ENCODE measurements at places on chromosomes 3 and 15. TPM values are rescaled to one million over a fixed set of nuclear protein-coding genes. Genes with fewer than 3 reads are reported as not detected.

HTR3C gene
- polyA plus RNA-seq: not detected

ALS2CL gene
- polyA plus RNA-seq: 5.2 TPM

GPR62 gene
- 0.04 TPM for polyA plus RNA-seq

SPINT1 gene
- polyA plus RNA-seq: 0.03 TPM

RGMA gene
- polyA plus RNA-seq: 39.2 TPM

CD96 gene
- 0.01 TPM for polyA plus RNA-seq

NCEH1 gene
- 2.6 TPM for polyA plus RNA-seq

HEG1 gene
- 3.2 TPM for polyA plus RNA-seq

MESP1 gene
- polyA plus RNA-seq: 2.5 TPM

SLC22A13 gene
- polyA plus RNA-seq: 0.12 TPM

PTH1R gene
- polyA plus RNA-seq: 4.0 TPM

DNA sequence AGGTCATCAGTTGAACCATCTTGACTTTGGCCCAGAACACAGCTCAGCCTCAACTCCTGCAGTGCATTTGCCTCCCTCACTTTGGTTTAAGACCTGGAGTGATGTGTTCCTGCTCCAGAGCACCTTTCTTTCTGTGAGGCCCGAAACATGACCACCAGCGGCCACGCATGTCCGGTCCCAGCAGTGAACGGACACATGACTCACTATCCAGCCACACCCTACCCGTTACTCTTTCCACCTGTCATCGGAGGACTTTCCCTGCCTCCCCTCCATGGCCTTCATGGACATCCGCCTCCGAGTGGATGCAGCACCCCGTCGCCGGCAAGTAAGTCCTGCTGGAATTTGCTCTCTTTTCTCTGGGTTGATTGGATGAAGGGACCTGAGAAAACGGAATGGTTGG, 253.8 kb upstream of the RARB start:
- DNase-seq: no peak

GRCh38 chr3:123491966-123492587, 43.2 kb upstream of the ADCY5 start:
- DNase-seq: no peak

DNA sequence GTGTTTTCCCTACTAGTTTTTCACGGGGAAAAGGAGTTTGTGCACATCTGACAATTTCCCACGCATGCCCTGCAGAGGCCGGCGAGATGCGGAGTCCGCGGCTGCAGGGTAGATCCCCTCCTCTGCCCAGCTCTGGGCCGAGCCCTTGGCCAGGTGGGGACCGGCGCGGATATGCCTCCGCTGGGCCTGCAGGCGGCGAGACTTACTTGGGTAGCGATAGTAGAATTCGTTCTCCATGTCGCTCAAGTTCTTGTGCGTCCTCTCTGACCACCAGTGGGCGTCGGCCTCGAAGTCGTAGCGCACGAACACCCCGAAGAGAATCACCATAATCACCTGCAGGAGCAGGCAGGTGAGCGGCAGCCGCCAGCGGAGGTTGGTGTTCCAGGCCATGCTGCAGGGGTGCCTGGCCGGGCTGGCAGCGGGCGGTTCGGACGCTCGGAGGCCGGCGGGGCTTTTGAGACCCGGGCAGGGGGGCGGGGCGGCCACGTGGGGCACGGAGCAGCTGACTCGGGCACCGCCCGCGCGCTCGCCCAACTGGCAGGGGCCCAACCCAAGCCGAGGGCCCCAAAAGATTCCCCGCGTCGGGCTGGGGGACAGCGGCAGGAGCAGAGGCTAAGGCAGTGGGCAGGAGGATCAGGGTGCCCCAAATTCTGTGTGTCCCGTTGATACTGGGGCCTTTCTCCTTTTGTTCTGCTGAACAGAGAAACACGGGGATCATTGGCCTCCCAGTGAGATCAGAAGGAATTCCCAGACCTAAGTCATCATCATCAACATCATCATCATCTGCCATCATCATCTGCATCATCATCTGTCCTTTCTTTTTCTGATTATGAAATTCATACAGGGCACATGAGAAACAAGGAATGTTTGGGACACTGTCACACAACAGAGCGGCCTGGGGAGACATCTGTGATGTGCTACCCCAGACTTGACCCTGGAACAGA, at the start of gene RHCG:
Gene RHCG (minus strand): TSS at position 429 of the 944 bp plus-strand sequence. CDS start 39 bp downstream, at position 390.
- DNase-seq: no peak

GRCh38 chr15:82832601-82833361, 23.4 kb downstream of the WHAMM start:
- DNase-seq: no peak

DNA sequence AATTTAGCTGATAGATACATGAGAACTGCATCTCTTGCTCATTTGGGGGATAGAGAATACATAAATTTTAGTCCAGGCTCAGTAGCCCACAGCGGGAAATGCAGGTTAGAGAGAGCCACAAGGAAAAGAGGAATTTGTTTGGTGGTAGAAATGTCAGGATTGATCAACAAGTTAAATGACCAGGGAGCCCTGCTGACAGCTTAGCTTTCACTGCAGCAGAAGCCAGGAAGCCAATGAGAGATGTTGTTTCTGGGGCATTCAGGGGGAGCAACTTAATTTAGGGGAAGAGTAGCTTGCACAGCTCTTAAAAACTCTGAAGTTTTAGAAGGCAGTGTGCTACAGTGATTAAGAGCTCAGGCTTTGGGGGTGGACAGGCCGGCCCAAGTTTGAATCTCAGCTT, 22.7 kb downstream of the ARHGEF26 start:
- no peak for DNase-seq

GRCh38 chr15:70327856-70328678, 230.3 kb upstream of the TLE3 start:
- peak; percentile 76 for DNase-seq

DNA sequence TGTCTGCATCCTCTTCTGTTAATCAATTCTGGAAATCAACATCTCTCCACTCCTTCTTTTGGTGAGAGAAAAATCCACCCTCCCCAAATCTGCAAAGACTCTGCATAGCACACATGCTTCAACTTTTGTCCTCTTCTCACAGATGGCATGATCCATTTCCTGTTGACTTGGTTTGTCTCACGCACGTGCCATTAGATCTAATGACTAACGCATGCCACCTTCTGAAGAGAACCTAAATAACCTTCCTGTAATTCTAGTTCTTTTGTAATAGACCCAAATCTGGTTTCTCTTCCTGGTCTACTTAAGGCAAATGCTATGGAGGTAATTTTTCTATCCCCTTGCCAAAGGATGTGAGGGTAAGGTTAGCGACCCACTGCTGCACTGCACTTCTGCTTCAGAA, 51.0 kb upstream of the ATOSA start:
- DNase-seq: no peak

DNA sequence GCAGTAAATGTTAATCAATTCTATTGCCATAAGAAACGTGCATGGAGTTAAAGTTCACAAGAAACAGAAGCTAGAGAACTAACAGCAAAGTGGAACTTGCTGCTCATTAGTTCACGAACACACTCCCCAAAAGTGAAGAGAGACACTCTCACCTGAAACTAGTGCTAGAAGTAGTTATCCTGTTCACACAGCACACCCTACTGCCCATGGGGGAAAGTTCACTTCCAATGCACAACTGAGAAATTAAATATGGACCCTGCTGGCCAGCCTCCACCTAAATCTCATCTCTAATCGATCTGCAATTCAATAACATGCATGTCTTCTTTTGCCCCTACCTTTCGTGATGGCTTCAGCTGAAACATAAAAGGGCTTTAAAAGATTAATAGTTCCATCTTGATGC, 39.4 kb upstream of the FRMD4B start:
- DNase-seq: no peak

- no peak for DNase-seq
Measured at GRCh38 chr3:87828046-87828445, 230.8 kb downstream of the CGGBP1 start.

GRCh38 chr3:145719114-145719513, 441.9 kb downstream of the PLOD2 start:
- no peak for DNase-seq

DNA sequence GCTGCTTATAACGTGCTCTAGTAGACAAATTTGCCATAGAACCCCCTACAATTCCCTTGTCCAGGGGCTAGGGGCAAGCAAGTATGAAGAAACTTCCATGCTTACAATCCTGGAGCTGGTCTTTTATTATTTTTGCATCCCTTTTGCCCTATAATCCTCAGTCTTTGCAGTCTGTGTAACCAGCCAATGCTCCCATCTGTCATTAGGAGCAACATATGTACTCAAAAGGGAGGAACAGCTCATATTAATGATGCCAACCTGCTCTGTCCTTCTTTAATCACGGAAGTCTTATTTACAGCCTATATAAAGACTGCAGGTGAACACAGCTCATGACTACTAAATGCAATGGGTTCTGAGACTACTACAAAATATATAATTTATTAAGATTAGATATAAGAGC, 263.3 kb downstream of the ZIC1 start:
- DNase-seq: no peak

DNA sequence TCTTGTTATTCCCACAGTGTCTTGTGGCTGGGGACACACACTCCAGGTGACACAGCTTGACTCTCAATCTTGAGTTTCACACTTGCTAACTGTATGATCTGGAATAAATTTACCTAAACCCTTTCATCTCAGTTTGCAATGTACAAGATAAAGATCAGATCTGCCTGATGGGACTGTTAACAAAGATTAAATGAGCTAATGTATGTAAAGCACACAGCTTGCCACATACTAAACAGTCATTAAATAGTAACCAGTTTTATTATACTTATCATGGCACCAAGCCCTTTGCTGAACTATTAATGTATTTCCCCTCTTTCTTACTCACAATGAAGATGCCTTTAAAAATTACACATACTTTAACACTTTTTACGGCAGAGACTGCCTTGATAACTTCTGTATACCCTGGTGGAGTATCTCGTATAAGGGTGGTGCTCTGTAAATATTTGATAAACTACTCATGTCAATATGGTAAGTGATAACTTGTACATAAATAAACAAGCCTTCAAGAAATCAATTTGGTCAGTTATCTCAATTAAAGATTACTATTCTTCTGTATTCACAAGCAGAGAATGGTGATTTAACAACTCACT, 184.5 kb downstream of the STAG1 start:
- no peak for DNase-seq

DNA sequence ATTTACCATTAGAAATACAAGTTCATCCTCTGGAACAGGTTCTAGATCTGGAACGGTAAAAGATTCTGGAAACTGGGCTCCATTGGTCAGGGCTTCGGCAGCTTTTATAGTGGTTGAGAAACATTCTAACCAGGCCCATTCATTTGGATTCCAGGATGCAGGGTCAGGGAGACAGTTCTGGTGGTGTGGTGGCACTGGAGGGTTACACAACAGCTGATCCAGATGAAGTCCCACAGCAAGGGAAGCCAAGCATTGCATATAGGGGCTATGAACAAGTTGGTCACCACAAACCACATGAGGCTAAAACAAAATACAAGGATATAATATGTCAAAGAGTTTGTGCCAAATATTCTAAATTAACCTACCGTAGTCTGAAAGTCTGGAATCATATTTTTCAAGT, 43.0 kb downstream of the FBXL22 start:
- no peak for DNase-seq

GRCh38 chr3:194640829-194641228, 7.6 kb upstream of the TMEM44 start:
- DNase-seq: no peak

DNA sequence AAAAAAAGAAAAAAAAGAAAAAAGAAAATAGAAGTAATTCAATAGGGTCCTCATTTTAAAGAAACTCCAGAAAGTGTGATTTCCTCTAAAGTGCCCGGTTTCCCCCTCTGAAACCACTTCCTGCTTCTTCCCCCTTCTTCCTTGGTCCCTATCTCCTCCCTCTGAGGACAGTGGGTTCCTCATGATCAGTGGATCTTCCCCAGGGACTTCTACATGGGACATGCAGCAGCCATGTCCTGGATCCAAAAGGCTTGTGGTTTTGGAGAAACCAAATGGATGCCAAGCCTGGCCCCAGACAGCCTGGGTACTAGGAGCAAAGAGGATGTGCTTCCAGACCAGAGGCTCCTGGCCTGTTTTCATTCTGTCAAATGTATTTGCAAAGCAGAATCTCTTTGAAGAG, 26.6 kb upstream of the SMAD6 start:
- no peak for DNase-seq

DNA sequence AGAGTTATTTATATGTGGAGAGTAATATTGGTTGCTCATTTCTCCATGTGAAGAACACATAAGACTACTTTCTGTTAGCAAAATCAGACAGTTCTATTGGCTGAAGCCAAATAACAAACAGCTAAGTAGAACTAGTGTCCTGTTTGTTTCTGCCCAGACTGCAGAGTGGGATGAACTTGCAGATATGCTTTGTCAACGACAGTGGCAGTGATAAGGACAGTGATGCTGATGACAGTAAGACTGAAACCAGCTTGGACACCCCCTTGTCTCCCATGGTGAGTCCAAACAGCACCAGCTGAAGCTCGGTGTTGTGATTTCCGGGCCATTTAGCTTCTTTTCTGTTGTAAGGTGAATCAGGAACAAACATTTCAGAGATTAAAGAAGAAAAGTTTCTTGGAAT, 102.6 kb upstream of the IL12A start:
- no peak for DNase-seq
